Kasumi-1 (cell line): ENCODE measurements at places on chromosomes 12 and 14.

- DNase-seq, result no peak
Measured at GRCh38 chr12:11067514-11067913, 5.4 kb upstream of the TAS2R46 start.

- DNase-seq, result no peak
Measured at GRCh38 chr12:80912901-80913770, 24.6 kb downstream of the LIN7A start.

DNA sequence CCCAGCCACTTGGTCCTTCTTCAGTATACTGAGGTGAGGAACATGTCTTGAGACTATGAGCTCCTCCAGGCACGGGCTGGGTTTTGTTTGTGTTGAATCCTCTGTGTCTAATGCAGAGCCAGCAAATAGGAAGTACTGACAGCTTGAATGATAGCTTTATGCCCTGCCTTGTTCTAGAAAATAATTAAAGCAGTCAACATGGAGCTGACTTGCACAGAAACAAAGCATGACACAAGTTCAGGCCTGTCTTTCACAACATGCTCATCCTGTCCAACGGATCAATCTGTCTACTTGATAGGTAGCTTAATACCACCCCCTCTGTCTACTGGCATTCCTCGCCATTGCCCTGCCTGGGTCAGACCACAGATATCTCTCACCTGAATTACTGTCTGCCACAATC is 140.9 kb downstream of the ESRRB start:
- DNase-seq, result no peak

DNA sequence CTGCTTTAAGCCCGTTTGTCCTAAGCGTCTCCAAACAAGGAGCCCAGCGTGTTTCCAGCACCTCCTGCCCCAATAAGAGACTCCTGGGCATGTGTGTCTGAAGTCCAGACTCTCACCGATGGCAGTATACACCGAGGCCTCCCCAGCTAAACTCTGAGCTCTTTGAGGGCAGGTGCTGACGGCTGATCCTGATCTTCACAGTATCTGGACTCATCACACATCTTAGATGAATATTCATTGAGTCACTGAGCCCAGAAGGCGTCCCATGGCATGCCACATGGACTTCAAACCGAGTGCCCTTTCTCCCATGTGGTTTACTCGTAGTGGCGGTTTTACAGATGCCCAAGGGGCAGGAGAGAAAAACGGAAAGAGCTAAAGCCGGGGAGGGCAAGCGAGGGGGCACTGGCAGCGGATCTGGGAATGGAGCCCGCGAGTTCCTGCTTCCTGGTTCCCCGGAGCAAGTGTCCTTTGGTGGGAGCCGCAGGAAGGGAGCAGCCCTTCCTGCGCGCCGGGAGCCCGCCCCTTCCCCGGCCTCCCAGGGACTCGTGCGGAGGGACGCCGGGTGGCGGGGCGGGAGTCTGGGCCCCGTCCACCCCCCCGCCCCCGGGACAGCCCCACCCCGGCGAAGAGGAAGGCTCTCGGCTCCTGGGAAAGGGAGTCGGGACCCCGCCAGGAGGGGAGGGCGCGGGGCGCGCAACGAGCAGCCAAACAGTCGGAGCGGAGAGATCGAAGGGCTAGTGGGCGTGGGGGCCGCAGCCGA is 585 bp upstream of the TEAD4 start:
- DNase-seq, result peak; percentile 15

DNA sequence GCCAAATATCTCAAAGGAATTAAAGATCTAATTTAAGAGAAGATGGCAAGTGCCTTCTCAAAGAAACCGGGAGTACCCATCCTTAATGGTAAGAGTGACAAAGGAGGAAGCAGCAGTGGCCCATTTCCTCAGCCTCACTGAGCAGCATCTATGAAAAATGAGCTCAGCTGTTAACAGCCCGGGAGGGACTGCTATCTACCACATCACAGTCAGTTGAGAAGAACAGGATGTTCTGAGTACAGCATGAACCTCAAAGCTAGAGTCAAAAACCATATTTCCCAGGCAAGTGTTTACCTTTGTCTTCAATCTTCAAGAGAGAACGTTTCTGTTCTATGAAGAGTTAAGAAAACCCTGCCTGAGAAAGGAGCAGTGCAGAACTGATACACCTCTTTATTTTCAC is 115.0 kb downstream of the BTG1 start:
- DNase-seq, result peak; percentile 32
